Frontal cortex (tissue), 4 donors: ENCODE measurements at places on chromosomes 12 and 14.
A peak's percentile ranks its signal among the peaks of the same experiment; 100 is the strongest.

- peak; percentile 63 for DNase-seq
These were observed at the start of gene ACOT6 for GRCh38 chr14:73612339-73613045. TSS of gene ACOT6 (plus strand) at chr14:73612517. CDS start at chr14:73612572, 55 bp downstream.

- no peak for DNase-seq
These were observed 289.3 kb downstream of the DUSP6 start for GRCh38 chr12:89062996-89063395.

DNA sequence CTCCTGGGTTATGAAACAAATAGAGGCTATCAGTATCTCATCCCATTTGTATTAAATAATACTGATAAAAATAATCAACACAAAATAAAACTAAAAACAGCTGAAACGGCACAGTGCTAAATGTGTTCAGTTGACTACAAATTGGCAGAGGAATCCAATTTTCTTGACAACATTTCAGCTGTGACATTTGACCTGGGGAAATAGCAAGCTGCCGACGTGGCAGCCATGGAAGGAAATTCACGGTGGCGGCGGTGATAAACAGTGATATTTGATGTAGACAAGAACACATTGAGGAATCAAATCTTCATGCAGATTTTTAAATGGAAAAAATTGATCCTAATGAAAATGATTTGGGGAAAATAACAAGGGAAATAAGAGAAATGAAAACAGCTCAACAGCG, 159.1 kb upstream of the RTL1 start:
- DNase-seq: no peak

GRCh38 chr14:29749829-29750228, 177.8 kb downstream of the PRKD1 start:
- no peak for DNase-seq

GRCh38 chr14:57389646-57390036, 745 bp upstream of the NAA30 start:
- peak; percentile 11 for DNase-seq

GRCh38 chr12:98582093-98582492, 11.4 kb upstream of the SLC25A3 start:
- DNase-seq: no peak

DNA sequence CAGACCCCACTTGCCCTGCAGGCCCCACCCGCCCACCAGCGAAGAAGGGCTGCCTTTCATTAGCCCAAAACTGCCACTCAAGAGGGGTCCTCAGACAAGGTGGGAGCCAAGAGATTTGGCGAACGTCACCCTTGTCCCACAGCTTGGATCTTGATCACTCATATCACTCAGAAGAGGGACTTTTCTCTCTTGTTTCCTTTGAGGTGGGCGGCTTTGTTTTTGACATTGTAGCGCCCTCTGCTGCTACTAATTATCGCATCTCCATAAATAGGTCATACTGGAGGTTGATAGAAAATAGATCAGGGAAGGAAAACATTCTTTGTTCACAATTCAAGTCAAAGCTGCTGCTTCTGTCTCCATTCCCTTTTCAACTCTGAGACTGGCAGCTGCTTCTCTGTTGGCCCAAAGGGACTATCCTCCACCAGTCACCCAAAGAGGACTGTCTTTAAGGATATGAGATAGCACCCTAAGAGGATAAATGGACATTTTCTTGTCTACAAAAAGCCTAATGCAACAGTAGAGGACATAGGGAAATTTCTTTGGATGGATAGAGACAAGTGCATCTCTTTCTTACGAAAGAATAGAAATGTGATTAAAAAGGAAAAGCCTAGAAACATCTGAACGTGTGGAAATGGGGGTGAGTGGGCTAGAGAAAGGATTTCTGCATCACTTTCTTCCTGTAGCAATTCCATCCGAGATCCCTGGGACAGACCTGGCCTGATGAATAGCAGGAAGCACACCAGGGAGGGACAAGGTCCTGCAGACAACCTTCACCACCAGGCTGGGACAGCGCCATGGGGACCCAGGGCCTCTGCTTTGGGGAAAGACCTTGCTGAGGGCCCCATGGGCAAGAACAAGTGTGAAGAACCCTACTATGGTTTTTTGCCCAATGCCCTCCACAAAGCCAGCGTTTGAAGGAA, 115.8 kb downstream of the DAD1 start:
- DNase-seq: peak; percentile 38

DNA sequence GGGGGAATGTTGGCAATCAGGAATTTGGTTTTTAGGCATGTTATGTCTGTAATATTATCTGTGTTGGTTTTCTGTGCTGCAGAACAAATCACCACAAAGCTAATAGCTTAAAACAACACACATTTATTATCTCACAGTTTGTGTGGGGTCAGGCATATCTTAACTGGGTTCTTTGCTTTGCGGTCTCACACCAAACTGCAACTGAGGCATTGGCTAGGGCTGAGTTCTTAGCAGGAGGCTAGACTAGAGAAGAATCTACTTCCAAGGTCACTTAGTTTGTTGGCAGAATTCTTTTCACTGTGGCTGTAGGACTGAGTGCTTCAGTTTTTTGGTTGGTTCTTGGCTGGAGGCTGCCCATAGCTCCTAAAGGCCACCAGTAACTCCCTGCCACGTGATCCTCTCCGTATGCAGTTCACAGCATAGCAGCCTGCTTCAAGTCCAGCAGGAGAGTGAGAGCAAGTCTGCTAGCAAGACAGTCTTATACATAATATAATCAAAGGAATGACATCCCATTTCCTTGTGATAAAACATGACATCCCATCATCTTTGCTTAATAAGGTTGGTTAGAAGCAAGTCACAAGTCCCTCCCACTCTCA, 21.6 kb downstream of the ATF1 start:
- DNase-seq: no peak

DNA sequence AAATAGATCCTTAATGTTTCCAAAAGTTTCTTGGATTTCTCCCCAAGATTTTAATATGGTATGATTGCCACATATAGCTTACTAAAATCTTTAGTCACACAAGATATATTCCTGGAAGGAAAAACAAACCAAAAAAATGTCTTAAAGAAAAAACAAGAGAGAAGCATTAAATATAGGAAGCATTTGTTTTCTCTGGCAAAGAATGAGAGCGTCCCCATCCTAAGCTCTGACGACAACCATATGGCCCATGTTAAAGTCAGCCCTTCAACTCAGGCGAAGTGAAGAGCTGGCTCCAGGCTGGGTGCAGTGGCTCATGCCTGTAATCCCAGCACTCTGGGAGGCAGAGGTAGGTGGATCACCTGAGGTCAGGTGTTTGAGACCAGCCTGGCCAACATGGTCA, 35.6 kb downstream of the GCH1 start:
- DNase-seq: no peak

- no peak for DNase-seq
These were observed 262.4 kb upstream of the RMST start for GRCh38 chr12:97200181-97200580.

DNA sequence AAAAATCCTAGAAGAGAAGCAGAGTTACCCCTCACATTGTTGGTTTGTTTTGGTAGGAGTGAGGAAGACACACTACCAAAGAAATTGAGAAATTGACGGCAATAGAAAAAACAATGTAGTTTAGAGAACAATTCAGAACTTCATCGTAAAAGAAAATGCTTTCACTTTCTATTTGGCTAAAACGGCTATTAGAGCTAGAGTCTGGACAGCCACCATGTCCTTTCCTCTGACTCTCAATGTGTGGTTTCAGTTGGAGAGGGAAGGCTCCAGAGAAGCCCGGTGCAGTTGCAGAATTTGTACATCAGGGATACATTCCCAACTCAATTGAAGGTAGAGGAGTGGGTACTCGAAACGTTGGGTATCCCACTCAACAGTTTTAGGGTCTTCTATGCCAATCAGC, 535.3 kb downstream of the GALC start:
- DNase-seq: no peak

DNA sequence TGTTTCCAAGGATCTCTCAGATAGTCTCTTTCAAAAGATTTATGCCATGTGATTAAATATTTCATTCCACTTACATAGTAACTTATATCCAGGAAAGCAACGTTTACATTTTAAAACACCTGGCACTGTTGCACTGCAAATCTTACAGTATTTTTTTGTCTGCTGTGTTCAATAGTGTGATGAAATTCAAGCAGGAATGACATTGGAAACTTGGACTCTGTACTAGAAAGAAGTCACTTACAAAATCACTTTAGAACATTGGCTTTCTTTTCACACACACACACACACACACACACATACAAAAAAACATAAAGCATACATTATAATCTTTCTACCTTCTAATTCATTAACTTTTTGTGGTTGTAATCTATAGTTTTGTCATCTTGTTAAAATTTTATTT, 66.2 kb upstream of the USP15 start:
- no peak for DNase-seq

DNA sequence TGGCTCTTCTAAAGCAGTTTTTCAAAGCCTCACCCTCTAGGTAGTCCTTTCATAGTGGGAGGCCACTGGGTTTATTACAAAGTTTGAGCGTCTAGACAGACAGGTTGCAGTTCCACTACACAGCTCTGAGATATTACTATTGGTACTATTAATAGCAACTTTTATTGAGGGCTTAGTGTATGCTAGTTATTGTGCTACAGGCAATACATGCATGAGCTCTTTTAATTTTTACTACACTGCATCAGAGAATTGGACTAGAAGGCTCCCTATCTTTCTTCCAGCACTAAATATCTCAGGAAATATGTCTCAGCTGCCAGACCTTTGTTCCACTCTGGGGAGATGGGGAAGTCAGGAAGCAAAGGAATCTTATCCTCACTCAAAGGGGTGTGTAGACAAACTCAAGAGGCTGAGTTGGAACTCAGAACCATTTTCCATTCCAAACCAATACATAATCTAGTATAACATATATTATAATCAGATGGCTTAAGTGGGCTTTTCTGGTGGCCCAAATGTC, 161.8 kb upstream of the SLC38A2 start:
- DNase-seq: no peak

GRCh38 chr12:27672051-27672450, 24.2 kb upstream of the REP15 start:
- no peak for DNase-seq

DNA sequence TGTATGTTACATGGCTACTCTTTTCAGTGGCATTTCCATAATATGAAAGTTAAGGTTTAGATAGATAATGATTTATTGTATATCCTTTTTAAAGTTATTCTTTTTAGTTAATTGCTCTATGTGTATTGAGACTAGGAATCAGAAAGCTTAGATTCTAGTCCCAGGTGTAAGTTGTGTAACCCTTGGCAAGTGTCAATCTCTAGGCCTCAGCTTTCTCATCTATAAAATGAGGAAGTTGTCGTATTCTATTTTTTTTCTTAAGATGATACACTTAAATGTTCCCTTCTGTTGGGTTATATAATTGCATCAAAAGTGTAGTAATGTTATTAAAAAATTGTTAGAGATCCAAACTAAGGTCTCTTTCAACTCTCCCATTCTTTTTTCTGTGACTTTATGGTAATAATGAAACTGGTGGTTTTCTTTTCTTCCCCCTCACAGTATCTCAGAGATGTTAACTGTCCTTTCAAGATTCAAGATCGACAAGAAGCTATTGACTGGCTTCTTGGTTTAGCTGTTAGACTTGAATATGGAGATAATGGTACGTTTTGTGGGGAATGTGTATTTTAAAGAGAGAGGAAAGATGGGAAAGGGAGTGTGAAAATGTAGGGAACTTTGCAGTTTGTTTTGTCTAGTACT, 4.1 kb downstream of the RTRAF start:
- no peak for DNase-seq

DNA sequence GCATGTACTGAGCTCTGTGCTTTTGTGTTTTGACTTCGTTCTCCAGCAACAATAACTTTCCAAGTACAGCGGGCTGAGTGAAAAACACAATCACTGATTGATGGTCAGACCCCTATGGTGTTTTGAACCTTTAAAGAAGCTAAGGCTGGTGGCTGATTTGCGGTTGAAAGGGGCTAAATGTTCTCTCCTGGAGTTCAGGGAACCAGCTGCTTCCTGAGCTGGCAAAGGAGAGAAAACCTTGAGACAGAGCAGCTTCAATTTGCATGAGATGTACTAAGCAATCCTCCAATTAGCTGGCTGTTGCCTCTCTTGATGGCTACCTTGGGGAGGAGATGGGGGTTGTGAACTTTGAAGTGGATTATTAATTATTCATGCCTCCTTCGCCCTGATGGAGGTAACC, 546.7 kb upstream of the SEL1L start:
- DNase-seq: no peak

DNA sequence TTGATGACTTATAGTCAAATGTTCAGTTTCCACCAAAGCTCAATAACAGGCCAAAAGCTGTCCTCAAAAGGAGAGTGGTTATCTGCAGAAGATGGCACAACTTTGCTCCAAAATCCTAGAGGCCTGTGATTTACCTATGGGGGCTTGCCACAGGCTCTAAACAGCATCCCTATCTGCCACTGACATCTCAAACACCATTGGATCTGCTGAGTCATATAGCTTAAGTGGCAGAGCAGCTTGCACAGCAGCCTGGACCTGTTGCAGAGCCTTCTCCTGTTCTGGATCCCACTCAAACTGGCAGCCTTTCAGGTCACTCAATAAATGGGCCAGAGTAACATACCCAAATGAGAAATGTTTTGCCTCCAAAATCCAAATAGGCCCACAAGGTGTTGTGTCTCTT, 60.6 kb upstream of the NAA30 start:
- DNase-seq: no peak

GRCh38 chr14:105527826-105528585, 1.6 kb downstream of the TMEM121 start:
- DNase-seq: peak; percentile 95

DNA sequence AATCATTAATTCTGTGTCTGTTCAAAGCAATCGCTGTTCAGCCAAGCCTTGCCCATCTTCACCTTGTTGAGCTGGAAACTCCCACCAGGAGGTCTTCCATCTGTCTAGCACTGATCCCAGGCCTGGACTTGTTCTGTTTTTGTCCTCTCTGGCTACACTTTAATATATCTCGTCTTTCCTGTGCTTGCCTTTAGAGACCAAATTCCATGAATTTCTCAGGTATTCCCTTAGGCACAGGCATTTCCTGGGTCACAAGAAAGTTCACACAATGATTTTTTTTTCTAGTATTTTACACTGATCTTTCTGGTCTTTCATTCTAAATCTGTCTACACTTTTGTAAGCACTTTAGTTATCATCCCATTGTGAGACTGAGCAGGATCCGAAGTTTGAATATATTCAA, 116.4 kb upstream of the CCND2 start:
- no peak for DNase-seq

GRCh38 chr14:61578745-61579144, 116.6 kb upstream of the HIF1A start:
- no peak for DNase-seq

DNA sequence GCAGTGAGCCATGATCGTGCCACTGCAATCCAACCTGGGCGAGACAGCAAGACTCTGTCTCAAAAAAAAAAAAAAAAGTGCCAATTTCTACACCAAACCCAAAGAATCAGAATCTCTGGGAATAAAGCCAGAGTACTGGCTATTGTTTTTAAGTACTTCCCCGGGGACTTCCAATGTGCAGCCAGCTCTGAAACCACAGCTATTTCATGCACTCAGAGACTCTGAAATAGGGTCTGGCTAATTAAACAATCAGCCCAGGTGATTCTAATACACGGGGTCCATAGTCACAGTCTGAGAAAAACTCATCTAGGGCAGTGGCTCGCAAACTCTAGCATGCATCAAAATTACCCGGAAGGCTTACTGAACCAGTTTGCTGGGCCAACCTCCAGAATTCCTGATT, 56.3 kb downstream of the SIX6 start:
- DNase-seq: no peak
